ENCODE measurements at places on chromosomes 12 and 14.

- no peak for DNase-seq
Observed at GRCh38 chr14:96848011-96848410, 50.8 kb downstream of the VRK1 start.

GRCh38 chr12:13784504-13784903 is 196.9 kb downstream of the GRIN2B start:
- no peak for DNase-seq

GRCh38 chr14:37903343-37904191 is 304.1 kb upstream of the SSTR1 start:
- no peak for DNase-seq

DNA sequence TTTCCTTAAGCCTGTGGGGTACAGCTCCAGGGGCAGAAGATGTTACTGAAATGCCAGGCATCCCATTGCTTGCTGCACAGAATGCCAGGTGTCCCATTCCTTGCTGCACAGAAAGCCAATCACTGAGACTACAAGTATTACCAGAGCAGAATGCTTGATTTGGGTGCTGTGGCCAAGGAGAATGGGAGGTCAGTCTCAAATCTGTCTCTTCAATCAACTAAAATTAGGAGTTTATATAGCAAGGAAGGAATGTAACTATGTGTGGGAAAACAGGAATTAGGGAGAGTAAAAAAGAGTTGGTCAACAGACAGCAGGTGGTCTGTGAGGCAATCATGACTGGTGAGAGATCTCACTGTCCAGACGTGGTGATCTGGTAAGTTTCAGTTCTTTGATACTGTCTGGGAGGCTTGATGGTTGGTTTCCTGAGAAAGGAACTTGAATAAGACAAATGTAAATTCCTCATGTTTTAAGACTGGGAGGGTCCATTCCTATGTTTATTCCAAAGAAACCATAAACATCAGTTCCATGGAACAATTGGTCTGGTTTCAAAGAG is 31.2 kb upstream of the VASH1 start:
- DNase-seq = no peak

GRCh38 chr14:36653962-36654793 is 7.5 kb upstream of the PAX9 start:
- DNase-seq = no peak

- no peak for DNase-seq
Observed at GRCh38 chr14:85235868-85236267, 294.1 kb upstream of the FLRT2 start.

DNA sequence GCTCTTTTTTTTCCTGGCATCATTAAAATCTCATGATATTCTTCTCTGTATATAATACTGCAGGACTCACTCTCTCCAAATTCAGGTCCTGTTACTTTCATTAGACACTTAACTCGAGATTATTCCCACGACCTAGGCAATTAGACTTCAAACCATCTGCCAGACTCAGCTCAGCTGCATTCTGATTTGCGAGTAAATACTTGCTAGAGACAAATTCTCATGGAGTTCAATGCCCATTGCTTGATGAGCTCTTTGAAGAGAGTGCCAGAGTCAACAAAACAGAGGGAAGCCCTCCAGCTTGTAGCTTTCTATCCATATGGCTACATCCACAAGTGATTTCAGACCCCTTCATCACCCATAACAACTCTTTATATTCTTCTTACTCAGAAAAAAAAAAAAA is 88.3 kb downstream of the GTF2A1 start:
- no peak for DNase-seq

DNA sequence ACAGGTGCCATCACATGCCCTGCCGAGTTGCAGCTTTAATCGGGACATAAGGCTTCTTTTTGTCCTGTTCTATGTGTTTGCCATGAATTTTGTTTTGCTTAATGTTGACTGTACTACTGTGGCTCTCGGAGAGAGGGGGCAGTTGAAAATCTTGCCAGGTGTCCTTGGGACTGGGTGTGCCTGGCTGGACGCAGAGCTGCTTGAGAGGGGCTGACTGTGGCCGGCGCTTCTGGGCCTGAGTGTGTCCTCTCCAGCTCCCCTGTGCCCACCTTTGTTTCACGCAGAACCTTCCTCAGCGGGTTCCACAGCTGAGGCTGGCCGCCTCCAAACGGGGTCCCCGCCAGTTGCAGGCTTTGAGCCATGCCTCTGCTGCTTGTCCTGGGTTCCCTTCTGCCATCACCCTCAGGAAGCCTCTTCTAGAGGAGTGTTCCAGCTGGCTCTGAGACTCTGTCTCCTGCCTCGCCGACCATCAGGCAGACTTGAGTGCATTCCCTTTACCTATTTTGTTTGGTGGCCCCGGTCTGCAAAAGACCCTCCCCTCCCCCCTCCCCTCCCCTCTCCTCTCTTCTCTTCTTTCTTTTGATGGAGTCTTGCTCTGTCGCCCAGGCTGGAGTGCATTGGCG is 49.7 kb downstream of the DDX51 start:
- no peak for DNase-seq

- peak; percentile 45 for DNase-seq
Observed at GRCh38 chr12:123150744-123151456, at the start of gene PITPNM2. PITPNM2 (minus strand) TSS chr12:123151090; CDS start chr12:123034590, 116,500 bp downstream.

DNA sequence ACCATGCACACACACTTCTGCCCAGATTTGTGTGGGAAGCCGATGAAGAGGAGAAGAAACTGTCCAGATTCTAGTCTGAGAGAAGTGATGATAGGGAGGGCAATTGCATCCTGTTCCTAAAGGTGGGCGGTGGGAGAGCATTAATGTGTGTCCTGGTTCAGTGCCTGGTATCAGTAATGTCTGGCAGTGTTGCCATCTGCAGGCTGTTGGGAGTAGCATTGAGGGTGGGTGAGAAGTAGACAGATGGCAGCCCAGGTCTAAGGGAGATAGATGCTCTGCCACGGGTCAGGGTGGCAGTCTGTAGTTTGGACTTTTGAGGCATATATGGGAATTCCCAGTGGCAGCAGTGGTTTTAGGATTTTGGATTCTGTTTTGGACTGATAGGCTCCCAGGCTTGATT is 156.4 kb downstream of the ETNK1 start:
- no peak for DNase-seq

DNA sequence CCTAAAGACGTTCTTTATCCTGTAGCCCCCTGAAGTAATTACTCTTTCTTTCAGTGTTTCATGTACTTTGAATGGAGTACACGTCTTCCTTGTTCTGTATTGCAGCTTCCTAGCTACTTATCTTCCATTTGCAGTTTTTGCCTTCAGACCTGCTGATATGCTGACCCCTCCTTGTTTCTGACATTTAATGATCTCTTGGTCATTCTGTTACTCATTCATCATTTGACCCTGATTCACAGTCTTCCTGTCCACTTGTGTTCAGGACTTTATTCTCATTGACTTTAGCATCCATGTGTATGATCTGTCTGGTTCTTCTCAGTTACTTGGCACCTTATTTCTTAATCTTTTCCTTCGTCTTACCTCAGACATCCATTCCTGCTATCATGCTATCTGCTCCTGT is 22.2 kb downstream of the CPSF2 start:
- DNase-seq = no peak

- no peak for DNase-seq
Observed at GRCh38 chr12:90253136-90253535, 544.5 kb upstream of the ATP2B1 start.

DNA sequence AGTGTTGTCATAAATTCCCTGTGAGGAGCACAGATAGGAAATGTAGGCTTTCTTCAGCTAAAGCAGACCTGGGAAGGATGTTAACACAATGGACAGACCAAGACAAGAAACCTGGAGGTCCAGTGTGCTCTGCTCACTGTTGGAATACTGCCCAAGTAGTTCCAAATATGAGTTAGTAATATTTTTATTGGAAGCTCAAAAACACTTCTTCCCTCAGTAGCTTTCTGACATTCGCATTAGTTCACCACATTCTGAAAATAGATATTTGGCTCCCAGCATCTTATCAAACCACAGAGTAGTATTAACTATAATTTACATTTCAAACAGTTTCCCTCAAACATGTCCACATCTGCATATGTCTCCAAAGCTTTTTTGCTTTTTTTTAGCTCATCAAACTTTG is 74.8 kb upstream of the PYGL start:
- no peak for DNase-seq

- DNase-seq = no peak
Observed at GRCh38 chr12:28223858-28224257, 33.6 kb downstream of the CCDC91 start.

DNA sequence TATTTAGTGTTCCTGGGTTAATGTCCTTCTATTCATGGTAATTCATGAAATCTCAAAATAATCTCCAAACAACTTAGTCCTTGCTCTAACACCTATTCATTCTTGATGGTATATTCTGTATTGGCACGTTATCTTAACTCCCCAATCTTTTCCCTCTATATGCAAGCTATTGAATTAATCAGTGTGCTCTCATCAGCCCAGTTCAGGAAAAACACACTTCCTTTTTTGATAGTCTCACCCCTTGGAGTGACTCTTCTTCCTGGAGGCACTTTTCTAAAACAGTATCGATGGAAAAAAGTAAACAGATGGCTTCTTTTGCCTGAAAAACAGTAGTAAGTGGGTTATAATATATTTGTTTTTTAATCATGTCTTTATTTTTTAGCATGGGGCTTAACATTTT is 28.6 kb downstream of the TULP3 start:
- DNase-seq = no peak

DNA sequence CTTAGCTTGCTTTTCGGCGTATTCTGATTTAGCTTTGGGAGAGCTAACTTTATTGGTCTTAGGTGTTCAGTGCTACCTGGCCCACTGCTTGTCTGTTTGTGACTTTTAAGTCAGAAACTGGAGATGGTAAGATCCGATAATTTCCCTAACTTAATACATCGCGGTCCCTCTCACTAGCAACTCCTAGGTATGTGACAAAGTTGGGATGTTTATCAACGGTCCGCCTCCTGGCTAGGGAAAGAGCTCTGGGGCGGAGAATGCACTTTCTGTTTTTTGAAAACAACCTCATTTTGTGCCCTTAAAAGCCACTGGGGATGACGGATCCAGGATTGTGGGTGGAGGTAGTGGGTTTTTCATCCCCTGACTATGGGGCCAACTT is 1.2 kb downstream of the CDKN1B start:
- DNase-seq = no peak

GRCh38 chr12:26434299-26435068 is 239.1 kb downstream of the SSPN start:
- DNase-seq = no peak

DNA sequence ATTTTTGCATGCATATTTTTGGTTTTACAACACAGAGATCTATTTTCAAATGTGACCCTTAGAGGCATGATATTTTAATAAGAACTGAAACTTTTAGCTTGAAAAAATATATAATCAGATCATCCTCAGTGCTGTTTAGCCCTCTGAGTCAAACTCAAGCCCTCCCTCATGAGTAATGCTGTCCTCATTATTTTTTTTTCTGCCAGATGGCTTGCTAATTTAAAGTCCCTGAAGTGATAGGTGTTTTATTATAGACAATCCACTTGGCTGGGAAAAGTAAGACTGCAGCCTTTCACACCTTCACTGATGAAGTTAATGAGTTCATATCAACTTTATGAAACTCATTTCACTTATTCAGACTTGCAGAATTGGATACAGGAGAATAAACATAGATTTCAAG is 227.7 kb downstream of the SLC16A7 start:
- DNase-seq = no peak

DNA sequence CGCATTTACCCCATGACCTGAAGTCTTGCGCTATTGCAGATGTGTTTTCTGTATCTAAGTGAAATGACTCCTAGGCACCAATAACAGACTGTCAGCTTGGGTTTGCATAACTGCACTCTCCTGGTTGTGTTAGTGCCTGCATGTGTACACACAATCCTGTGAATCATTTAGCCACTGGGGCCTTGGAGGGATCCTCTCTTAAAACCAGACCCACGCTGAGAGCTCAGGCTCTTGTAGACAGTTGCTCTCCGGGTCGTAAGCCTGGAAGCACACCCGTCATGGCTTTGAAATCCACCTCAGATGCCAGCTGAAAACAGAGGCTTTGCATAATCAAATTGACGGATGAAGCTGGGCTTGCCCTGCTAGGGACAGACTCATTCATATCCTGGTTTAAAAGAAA is 79.2 kb upstream of the RBM19 start:
- no peak for DNase-seq

GRCh38 chr12:118189741-118190191 is 53.8 kb downstream of the PEBP1 start:
- DNase-seq = no peak

DNA sequence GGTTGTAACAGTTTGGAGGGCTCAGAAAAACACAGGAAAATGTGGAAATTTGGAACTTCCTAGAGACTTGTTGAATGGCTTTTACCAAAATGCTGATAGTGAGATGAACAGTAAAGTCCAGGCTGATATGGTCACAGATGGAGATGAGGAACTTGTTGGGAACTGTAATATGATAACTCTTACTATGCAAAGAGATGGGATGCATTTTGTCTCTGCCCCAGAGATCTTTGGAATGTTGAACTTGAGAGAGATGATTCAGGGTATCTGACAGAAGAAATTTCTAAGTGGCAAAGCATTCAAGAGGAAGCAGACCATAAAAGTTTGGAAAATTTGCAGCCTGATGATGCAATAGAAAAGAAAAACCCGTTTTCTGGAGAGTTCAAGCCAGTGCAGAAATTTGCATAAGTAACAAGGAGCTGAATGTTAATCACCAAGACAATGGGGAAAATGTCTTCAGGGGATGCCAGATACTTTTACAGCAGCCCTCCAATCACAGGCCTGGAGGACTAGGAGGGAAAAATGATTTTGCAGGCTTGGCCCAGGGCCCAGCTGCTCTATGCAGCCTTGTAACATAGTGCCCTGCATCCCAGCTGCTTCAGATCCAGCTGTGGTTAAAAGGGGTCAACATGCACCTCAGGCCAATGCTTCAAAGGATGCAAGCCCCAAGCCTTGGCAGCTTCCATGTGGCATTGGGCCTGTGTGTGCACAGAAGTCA is 572.7 kb upstream of the ATP2B1 start:
- no peak for DNase-seq

- no peak for DNase-seq
Observed at GRCh38 chr12:16472631-16473030, 125.2 kb downstream of the MGST1 start.

DNA sequence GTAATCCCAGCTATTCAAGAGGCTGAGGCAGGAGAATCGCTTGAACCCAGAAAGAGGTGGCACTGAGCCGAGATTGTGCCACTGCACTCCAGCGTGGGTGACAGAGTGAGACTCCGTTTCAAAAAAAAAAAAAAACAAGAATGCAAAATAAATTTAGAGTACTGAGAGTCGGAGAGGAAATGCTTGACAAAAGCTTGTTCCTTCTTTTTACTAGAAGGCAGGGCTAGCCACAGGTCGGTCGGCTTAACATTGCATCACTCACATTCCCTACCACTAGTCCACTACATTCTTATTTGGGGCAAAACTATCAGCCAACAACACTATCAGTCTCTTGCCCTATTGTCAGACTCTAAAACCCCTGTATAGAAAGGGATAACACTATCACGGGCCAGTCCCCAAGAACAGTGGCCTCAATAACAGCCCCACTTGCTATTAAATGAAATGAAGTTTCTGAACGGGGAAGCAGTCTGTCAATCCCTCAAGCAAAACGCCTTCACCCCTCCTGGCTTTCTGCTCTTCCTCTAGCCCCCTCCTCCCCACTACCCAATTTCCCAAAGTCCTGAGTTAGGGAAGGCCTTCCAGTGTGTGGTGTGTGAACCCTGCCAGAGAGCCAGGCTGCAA is 1.0 kb downstream of the RNF41 start:
- no peak for DNase-seq

Data from stimulated activated CD8-positive, alpha-beta memory T cell treated with anti-CD3 and anti-CD28 coated beads, Interleukin-2, amount 100 ng/mL, for 1 hour (primary cell).